ENCODE measurements at places on chromosomes 16 and 17.

- no peak for DNase-seq
These were observed 10.7 kb downstream of the PYCARD start for GRCh38 chr16:31191697-31192428.

DNA sequence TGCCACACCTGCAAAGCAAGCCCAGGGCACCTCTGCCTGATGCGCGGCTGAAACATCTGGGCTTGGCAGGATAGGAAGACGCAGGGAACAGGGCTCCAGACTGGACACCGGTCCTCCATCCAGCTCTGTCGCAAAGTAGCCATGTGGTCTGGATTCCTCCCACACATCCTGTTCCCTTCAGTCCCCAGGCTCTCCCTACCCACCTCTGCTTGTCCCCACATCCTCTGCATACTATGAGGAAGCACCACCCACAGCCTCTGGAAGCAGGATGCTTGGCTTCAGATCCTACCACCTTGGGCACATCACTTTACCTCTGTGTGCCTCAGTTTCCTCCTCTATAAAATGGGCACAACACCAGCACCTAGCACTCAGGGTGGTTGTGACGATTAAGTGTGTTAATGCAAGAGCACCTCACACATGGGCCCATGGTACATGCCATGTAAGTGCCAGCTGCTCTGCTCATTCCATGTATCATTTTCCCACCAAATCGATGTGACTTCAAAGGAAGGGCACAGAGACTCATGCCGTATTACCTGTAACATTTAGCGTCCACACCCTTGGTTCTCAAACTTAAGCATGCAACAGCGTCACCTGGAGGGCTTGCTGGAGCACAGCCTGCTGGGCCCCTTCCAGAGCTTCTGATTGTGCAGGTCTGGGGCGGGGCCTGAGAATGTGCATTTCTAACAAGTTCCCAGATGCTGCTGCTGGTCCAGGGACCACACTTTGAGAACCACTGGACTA, 138.6 kb upstream of the SDK2 start:
- DNase-seq = no peak

GRCh38 chr17:28345419-28346198, 10.0 kb downstream of the TNFAIP1 start:
- DNase-seq = no peak

DNA sequence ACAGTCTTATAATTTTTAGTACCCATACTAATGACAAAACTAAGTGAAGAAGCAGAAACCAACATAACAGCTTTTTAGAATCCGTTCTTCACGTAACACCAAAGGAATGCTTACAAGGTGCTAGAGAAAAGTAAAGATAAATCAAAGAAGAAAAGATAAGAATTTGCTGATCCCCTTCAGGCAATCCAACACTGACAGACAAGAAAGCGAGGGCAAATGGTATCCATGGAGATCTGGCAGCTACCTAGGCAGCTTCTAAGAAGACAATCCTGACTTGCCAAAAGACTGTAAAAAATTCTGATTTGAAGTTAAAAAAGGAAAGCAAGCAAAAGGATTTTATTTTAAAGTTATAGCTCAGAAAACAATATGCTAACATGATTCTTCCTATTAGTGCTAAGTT, 14.6 kb downstream of the BBS2 start:
- no peak for DNase-seq

- no peak for DNase-seq
These were observed 276.4 kb upstream of the PSMD7 start for GRCh38 chr16:74020095-74020670.

DNA sequence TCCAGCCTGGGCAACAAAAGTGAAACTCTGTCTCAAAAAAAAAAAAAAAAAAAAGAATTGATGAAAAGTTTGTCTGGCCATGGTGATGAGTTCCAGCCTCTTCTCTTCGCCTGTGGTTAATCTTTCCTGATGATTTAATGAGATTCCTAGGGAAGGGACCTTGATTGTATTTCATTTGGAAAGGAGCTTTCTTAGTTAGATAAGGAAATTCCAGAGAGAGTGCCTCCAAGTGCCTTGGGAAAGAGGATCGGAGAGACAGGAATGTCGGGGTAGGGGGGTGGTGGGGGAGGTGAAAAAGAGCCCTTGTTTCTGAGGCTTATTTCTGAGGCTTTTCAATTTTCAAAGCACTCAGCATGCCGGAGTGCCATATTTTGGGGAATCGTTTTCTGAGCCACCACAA, 93.2 kb upstream of the SIAH1 start:
- no peak for DNase-seq

GRCh38 chr16:31242206-31242605, 17.6 kb upstream of the ITGAM start:
- no peak for DNase-seq

- DNase-seq = no peak
These were observed 17.3 kb downstream of the GPR139 start for GRCh38 chr16:20056436-20056835.

GRCh38 chr17:1402262-1402586, 2.2 kb upstream of the YWHAE start:
- DNase-seq = no peak

DNA sequence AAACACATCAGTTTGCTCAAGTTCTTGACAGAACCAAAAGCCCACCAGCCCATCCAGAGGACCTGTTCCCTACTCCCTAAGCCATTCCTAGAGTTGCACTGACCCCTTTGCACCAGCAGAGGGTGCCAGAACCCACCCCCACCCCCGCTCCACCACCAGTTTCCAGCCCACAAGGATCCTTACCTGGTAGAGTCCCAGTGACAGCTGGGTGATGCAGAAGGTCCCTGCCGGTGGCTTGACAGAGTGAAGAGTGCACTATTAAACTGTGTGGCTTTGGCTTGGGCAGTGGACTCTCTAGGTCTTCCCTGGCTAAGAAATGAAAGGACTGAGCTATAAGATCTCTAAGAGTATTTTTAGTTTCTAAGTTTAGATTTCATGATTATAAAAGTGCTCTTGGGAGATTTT, 73.3 kb upstream of the MTMR4 start:
- DNase-seq = peak; percentile 7

GRCh38 chr17:65345261-65346005, 208.3 kb downstream of the RGS9 start:
- peak; percentile 82 for DNase-seq

DNA sequence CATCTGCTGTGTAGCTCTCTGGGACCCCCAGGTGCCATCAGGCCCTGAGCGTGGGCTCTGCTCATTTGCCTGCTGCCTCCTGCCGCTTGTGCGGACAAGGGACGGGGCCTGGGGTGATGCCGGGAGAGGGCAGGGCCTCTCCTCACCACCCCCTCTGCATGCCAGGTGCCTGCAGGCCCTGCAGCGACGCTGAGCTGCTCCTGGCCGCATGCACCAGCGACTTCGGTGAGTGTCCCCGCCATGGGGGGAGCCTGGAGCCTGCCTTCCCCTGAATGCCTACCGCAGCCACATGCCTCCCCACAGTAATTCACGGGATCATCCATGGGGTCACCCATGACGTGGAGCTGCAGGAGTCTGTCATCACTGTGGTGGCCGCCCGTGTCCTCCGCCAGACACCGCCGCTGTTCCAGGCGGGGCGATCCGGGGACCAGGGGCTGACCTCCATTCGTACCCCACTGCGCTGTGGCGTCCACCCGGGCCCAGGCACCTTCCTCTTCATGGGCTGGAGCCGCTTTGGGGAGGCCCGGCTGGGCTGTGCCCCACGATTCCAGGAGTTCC, 1.9 kb downstream of the METRN start:
- DNase-seq = no peak

DNA sequence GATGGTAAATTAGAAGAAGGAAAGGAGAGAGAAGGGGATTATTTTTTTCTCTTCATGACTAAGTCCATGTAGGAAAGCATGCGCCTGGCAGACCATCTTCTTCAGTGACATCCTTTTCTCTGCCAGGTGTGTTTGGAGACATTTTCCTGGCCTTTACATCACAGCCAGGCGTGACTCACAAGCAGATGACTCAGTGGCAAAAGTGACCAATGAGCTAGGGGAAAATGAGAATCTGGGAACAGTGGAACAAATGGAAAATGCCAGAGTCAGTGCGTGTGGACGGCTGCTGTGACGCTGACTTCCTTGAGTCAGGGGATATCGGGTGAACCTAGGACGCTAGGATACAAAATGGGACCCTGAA, 9.4 kb downstream of the KIAA0513 start:
- no peak for DNase-seq

GRCh38 chr17:74340470-74341023, 14.5 kb downstream of the KIF19 start:
- DNase-seq = no peak

GRCh38 chr17:76405967-76406647, 21.7 kb downstream of the SPHK1 start:
- DNase-seq = no peak

- DNase-seq = no peak
These were observed 18.7 kb downstream of the CD300A start for GRCh38 chr17:74485022-74485743.

GRCh38 chr17:45430006-45430737, 2.5 kb downstream of the ARHGAP27 start:
- DNase-seq = no peak

GRCh38 chr16:17281052-17281451, 189.7 kb downstream of the XYLT1 start:
- no peak for DNase-seq

GRCh38 chr16:12339686-12340085, 363.2 kb downstream of the SNX29 start:
- no peak for DNase-seq

DNA sequence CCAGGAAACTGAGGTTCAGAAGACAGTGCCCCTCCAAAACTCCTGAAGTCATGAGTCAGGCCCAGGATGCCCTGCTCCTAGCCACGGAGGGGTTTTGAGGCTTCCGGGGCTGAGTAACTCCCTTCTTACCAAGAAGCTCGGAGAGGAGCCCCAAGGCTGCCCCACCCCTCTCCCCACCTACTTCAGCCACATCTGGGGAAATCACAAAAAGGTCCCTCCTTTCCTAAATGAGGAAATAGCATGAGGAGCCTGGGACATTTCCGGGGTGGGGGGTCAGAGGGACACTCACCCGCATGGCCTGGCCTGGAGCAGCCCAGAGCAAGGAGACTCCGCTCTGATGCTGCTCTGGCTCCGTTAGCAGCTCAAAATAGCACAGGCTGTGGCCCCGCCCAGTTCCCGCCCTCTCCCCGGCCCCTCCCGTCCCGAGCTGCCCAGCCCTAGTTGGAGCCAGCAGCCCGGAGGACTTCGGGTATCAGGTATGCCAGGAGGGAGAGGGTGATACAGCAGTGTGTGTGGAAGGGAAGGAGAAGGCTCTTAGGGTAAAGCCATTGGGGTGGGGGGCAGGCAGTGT, 40.1 kb downstream of the MYO18A start:
- DNase-seq = no peak

- peak; percentile 59 for DNase-seq
These were observed 105.8 kb upstream of the ADAMTS18 start for GRCh38 chr16:77540646-77541045.

DNA sequence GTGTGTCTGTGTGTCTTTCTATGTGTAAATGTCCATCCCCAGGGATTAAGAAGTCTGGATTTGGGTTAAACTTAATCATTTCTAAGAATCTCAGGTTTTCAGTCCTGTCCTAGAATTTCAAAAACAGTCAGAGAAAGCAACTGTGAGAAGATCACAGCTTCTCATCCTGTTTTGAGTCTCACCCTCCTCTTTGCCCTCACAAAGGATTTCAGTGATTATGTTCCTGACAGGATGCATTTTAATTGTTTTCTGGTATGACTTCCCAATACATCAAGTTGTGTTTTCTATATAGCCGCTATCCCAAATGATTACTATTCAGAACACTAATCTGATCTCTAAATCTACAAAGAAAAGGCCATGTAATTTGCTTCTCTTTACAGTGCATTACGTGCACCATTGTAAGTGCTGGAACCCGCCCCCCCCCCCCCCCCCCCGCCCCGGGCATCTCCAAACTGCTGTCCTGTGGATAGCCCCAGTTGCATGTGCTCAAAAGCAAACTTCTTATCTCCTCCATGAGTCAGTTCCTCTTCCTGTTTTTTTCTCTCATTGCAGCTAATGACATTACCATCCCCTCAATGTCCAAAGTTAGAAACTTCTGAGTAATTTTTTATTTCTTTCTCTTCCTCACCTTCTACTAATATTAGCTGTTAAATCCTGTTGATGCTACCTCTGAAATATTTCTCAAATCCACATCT, 73.9 kb downstream of the CDH13 start:
- DNase-seq = no peak

DNA sequence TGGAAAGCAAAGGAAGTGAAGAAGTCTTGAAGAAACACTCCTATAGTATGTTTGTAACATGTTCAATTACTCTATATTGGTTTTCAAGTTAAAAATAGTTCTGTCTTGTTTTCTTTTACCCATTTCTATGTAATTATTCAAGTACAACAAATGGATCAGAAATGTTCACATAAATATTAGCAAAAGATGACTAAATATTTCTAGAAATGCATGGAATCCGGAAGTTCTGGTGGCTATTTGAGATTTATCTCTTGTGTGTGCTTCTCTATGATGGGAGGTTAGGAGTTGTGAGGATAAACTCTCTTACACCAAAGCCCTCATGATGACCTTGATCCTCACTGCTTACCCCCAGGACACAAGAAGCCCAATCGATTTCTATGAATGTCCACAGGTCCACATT, 237.5 kb downstream of the CDH8 start:
- DNase-seq = no peak

- no peak for DNase-seq
These were observed 16.2 kb upstream of the HAS3 start for GRCh38 chr16:69089091-69089910.

- DNase-seq = no peak
These were observed 253.6 kb downstream of the ZFHX3 start for GRCh38 chr16:72794319-72794718.

DNA sequence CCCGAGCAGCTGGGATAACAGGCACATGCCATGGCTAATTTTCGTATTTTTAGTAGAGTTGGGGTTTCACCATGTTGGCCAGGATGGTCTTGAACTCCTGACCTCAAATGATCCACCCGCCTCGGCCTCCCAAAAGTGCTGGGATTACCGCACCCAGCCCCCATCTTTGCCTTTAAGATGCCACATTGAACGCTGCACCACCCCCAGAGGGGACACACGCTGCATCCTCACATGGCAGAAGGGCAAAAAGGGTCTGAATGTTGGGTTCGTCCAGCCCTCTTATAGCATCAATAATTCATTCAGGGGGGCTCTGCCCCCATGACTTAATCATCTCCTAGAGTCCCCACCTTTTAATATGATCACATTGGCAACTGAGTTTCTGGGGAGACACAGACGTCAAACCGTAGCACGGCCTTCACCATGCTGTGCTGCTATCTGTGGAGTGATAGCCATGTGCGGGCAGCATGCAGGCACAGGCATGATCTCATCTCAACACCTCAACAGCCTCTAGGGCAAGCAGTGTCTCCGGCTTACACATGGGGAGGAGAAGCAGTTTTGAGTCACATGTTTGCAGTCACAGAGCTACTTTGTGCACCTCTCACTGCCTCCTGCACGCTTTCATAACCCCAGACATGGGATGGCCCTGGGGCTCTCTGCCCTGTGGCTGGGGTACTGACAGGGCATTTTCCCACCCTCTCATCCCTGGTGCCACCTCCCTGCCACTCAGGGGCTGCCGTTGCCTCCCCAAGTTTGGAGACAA, 30.0 kb downstream of the IL21R start:
- no peak for DNase-seq

- no peak for DNase-seq
These were observed 9.2 kb downstream of the TAF1C start for GRCh38 chr16:84177741-84178073.

GRCh38 chr16:88628512-88628974, 9.8 kb upstream of the IL17C start:
- DNase-seq = no peak
